ENCODE measurements at places on chromosomes 3 and 15.

- no peak for DNase-seq
Measured at GRCh38 chr3:18410205-18410604, 14.9 kb downstream of the SATB1 start.

- DNase-seq = no peak
Measured at GRCh38 chr3:4856136-4856535, 123.1 kb upstream of the BHLHE40 start.

- DNase-seq = peak; percentile 36
Measured at GRCh38 chr3:133441867-133442270, 42.0 kb downstream of the BFSP2 start.

DNA sequence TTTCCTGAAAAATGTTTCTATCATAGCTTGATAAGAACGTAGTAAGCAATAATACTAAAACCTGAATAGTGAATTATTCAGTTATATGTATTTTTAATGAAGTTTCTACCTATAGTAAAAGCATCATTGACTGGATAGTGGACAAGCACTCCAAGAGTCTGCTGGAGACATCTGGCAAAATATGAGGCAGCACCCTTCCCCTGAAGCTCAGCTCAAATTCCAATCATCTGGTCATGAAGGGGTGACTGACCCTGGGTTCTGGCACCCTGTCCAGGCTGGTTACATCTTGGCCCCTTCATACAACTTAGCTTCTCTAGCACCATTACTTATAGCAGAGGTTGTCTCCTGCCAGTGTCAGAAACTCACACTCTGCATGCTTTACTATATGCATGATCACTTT is 455.4 kb downstream of the RAP2B start:
- no peak for DNase-seq

GRCh38 chr3:192993411-192993810 is 75.8 kb upstream of the MB21D2 start:
- DNase-seq = no peak

DNA sequence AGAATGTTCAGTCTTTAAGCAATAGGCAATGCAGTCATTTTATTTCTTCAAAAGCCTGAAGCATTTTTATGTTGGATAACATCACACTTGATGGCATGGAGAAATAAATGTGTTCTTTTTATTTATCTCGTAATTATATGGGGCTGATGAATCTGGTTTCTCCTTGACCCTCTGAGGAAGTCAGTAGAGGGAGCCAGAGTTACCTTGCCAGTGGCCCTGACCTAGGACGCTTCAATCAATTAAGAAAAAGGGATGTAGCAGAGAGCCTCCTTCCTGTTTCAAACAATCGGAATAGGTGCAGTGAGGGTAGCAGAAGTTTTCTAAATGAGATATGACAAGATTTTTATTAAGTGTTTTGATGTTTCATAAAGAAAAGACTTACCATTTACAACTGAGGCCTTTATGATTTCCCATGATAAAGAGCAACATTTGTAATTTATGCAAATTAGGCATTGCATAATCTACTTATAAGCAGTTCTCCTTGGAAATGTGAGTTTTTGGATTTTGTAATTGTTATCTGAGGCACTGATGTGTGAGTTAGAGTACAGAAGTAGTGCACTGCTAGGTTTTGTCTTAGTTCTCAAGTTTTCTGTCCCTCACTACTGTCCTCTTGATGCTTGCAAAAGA is 129.1 kb downstream of the RAP2B start:
- peak; percentile 51 for DNase-seq

GRCh38 chr3:158434412-158435038 is 136.5 kb upstream of the MLF1 start:
- DNase-seq = peak; percentile 29

DNA sequence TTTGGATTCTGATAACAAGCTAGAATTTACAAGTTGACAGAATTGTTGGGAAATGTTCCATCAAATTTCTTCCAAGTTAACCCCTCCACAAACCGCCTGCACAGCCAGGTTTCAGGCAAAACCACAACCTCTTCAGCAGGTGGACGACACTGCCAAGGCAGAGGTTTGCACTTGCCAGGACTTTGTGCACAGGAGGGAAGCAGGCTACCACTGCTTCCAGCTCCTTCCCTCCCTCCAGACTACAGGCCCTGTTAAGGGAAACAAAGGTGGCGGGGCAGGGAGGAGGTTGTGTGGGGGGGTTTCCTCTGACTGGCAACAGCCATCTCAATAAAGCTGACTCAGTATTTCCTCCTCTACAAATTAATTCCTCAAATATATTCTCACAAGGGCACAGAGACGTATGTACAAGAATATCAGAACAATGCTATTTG is 42.2 kb downstream of the TBC1D2B start:
- DNase-seq = peak; percentile 46

DNA sequence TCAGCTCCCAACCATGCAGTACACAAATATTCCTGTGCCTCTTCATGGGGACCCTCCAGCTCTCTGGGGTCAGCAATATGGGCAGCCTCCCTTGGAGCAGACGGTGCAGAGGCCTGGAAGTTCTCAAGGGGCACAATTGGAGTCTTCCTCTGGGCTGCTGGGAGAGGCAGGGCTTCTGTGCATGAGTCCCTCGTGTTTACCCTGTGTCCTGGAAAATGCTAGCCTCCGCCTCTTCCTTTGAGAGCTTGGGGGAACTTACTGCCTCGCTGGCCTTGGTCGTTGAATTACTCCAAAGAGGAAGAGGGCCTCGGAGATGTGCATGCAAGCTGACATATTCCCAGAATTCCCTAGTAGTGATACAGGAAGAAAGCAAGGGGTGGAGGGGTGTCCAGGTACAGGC is 284.4 kb upstream of the IGF1R start:
- no peak for DNase-seq

DNA sequence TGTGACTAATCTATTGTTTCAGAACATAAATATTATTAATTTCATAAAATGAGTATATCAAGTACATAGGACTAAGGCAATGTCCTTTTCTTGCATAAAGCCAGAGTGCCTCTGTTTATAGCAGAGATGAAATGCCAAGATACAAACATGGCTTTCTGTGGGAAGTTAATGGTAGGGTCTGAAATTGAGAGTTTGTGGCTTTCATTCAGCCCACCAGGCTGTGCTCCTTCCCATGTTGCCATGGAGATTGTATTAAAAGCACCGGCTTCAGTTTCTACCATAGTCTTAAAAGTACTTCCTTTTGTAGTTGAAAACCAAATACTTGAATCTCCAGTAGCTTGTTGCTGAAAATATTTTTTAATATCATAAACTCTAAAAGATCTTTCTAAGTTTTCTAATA is 114.0 kb downstream of the LRRC28 start:
- no peak for DNase-seq

DNA sequence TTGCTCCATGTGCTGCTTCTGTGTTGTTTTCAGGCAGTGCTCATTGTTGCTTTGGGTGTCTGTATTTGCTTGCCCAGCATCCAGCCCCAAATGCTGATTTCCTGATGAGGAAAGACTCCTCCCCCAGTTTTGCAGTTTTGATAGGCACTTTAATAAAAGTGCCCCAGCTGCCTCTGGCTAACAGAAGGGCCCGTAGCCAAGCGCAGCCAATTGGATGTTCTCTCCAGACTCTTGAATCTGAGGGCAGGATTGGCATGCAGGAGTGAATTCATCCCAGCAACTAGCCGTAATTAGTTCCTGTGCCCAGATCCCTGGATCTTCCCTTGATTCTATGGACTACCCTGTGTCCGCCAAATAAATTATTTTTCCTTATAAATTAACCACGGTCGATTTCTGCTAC is 14.8 kb upstream of the SEMA5B start:
- DNase-seq = no peak

GRCh38 chr3:111338059-111338698 is 203.8 kb upstream of the CD96 start:
- peak; percentile 54 for DNase-seq

DNA sequence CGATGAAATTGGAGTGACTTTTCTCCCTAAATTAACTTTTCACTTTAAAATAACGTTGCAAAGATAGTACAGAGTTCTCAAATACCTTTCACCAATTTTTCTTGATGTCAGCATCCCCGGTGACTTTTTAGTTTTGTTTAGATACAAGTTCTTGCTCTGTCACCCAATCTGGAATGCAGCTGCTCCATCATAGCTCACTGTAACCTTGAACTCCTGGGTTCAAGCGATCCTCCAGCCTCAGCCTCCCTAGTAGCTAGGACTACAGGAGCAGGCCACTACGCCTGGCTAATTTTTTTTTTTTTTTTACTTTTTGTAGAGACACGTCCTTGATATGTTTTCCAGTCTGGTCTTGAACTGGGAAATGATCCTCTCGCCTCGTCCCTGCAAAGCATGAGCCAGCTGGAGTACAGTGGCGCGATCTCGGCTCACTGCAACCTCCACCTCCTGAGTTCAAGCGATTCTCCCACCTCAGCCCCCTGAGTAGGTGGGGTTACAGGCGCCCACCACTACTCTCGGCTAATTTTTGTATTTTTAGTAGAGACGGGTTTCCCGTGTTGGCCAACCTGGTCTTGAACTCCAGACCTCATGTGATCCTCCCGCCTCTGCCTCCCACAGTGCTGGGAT is 747 bp downstream of the NSUN3 start:
- DNase-seq = peak; percentile 22

DNA sequence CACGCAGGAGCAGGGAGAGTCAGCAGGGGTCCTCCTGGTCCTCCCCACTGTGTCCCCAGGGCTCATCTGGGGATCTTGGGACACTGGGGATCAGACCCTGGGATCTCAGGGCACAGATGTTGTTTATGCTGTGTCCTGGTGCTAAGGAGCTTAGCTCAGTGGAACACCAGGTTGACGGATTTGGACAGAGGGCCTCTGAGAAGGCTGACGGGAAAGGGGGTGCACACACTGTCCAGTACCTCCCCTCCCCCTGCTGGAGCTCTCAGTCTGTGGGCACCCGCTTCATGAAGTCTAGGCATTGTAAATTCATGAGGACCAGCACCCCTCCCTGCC is 21.9 kb upstream of the SEMA3F start:
- no peak for DNase-seq

DNA sequence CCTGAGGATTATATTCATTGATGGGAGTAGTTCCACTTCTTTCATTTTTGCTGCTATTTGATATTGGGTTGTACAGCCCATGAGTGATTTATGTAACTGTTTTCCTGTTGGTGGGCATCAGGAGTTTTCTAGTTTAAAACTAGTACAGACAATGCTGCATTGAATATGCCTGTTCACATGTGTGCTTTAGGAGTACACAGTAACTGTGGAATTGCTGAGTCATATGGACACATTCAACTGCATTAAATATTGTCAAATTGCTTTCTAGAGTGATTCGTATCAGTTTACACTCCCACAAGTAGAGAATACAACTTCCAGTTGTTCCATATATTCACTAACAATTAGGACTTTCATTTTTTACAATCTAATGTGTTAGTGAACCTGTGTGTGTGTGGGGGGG is 59.8 kb upstream of the THSD4 start:
- DNase-seq = no peak

GRCh38 chr3:42101481-42101880 is 10.3 kb downstream of the TRAK1 start:
- no peak for DNase-seq

- DNase-seq = no peak
Measured at GRCh38 chr15:80485370-80486164, 81.4 kb downstream of the ARNT2 start.

GRCh38 chr3:195182470-195182795 is 88.5 kb downstream of the XXYLT1 start:
- DNase-seq = peak; percentile 19

- no peak for DNase-seq
Measured at GRCh38 chr3:21163956-21164355, 587.1 kb downstream of the ZNF385D start.

DNA sequence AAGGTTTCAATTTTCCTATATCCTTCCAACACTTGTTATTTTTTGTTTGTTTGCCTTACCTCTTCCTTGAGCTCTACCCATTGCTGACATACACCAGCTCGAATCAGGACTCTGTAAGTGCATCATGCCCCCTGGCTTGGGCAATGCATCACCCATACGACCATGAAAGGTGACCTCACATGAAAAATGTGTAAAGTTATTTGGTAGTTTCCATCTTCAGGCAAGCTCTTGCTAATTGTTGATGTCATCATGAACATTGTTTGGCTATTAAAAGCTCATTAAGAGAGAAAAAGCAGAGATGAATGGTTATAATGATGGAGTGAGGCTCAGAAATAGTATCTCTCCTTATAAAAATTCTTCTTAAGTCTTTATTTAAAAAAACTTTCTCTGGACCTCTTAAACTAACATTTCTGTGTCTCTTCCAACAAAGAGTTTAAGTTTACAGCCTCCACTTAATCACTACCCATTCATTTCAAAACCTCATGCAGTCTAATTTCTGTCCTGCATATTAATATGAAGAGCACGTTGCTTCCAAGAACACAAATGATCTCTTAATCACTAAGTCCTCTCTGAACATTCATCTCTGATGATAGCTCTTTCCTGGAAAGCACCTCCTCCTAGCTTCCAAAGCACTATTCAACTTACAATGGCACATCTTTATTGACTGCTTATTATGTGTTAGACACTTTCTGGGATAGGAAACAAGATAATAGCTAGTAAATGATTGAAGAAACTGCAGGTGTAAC is 236.3 kb downstream of the NFKBIZ start:
- no peak for DNase-seq

GRCh38 chr3:134810850-134811249 is 15.8 kb downstream of the EPHB1 start:
- DNase-seq = no peak

DNA sequence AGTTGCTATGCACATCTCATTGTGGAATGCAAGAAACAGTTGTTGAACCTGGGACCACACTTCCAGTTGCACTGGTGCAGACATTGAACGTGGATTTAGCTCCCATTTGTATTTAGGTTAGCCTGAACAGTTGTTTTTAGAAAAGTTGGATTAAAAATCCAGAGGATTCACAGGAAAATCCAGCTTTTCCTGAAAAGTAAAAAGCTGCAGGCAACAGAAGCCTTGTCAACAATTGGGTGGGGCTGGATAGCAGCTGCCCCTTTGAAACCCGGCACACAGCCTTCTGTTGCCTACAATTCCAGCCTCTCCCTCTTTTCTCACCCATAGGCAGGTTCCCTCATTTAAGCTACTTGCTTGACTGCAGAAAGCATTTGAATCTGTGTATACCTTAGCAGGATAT is 165.3 kb upstream of the TBL1XR1 start:
- DNase-seq = no peak

DNA sequence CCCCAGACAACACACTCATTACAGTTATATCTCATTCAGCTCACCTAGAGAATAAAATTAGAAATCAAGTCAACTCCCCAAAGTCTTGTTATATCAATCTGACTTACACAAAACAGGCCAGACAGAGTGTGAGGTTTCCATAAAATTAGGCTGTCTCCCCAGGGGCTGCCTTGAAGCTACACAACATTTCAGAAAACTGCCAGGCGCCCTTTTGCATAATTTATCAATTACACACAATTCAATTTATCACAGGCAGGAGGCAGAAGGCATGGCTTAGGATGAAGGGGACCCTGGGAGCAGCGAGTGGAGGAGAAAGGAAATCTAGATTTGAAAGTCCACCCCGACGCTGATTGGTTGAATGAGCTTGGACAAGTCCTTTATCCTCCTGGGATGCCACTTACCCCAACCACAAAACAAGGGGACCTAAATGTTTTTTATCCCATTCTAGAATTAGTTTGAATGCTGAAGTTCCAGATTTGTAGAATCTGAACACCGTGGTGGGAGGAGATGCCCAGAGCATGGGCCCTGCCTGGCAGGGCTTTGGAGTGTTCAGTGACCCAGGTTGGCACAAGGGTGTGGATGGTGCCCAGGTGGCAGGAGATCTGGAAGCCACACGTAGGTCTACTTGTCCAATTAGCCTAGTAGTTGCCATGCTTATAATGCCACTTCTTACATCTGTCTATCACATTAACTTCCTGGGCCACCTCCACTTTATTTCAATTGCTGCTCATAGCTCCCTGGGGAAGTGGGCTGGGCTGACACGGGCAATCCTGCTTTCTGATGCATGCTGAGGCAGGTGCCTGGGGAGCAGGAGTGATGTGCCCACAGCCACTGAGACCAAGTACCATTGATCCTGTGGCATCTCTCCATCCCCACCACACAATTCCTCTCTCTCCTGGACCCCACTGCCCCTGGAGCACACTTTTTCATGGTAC is 119.8 kb upstream of the TLE3 start:
- DNase-seq = no peak
